ENCODE measurements at places on chromosomes 12 and 14.

- peak; percentile 48 for DNase-seq
Observed at GRCh38 chr12:118436986-118437385, 60.6 kb downstream of the SUDS3 start.

DNA sequence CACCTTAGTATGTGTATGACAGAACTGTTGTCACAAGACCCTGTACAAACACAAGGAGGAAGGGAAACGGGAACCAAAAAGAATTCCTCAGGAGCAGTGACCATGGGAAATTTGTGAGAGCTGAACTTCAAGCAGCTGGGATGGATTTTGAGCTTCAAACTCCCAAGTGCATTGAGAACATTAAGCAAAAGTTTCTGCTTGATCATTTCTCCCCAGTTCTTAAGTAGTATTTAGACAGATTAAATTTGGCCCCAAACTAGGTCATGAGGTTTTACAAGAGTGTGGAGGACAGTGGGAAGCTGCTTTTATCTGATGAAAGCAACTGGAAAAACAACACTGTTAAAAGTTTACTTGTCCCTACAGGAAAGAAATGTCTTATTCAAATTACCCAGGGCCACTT is 206.0 kb upstream of the DCN start:
- no peak for DNase-seq

DNA sequence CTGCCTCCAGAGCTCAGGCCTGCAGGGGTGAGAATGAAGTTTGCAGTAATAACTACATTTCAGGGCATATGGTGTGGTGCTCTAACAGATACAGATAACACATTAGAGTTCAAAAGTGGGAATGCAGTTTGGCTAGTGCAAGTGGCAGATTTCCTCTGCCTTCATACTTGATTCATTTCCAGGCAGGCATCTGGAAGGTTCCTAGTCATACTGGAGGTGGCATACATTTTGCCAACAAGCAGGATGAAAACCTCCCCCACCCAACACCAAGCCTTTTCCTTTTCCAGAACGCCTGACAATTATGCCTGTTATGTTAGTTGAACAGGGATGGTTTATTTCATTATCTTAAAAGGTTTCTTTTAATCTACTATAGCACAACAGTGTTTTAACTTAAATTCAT is 24.3 kb downstream of the VTI1B start:
- no peak for DNase-seq

DNA sequence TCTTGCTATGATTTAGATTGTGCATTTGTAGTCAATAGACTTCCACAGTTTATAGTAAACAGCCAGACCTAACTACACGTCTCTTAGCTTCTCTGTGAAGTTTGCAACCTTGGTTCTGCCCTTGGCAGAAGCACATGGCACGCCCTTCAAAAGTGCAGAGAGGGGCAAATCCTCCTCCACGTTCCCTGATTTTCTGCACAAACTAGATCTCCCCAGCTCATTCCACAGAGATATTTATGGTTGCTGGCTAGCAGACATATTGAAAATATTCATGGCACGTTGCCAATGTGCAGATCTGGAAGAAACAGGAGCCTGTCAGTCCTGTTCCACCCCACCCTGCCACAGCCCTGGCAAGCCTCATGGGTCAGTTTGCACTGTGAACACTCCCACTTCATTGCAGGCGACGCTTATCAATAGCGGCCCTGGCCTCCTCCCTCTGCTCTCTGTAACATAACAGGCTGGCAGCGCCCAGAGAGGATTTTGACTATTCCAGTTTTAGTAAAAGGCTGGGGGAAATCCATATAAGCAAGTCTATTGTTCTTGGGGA is 6.5 kb upstream of the LGALS3 start:
- no peak for DNase-seq

GRCh38 chr14:31043379-31043778 is 17.2 kb upstream of the STRN3 start:
- no peak for DNase-seq

- DNase-seq, result peak; percentile 3
Observed at GRCh38 chr12:91774434-91774921, 371.2 kb downstream of the BTG1 start.

DNA sequence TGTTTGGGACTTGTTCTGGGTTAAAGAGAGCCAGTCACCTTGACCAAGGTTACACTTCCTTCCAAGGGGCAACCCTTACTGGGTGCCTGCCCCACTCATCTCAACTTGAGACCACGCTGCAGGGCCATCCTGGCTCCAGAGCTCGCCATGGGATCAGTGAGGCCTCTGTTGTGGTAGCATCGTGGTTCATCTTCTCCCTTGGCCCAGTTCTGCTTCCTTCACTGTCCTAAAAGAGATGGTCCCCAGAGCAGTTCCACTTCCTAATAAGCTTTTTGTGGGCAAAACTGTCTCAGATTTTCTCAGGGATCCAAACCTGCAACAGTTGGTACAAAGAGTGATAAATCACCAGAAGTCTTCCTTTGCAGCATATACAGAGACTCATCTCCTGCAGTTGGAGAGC is 165.9 kb upstream of the TMEM260 start:
- DNase-seq, result no peak

DNA sequence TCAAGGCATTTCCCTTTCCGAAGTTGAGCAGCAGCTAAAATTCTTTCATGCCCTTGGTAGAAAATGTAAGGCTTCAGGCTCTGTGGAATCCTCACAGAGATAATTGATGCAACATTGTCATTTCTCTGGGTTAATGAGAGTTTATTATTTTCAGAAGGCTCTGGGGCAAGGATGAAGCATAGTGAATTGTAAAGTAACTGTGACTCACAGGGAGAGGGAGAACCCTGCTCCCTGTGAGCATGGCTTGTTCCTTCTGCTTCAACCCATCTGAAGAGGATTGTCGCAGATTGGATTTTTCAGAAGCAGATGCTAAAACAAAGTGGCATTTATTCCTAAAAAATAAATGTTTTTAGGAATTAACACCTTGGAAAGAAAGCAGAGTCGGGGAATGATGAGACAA is 41.2 kb downstream of the APOBEC1 start:
- DNase-seq, result no peak

- no peak for DNase-seq
Observed at GRCh38 chr12:28893365-28893764, 255.7 kb upstream of the FAR2 start.

GRCh38 chr14:81275305-81276072 is 54.7 kb upstream of the GTF2A1 start:
- no peak for DNase-seq

DNA sequence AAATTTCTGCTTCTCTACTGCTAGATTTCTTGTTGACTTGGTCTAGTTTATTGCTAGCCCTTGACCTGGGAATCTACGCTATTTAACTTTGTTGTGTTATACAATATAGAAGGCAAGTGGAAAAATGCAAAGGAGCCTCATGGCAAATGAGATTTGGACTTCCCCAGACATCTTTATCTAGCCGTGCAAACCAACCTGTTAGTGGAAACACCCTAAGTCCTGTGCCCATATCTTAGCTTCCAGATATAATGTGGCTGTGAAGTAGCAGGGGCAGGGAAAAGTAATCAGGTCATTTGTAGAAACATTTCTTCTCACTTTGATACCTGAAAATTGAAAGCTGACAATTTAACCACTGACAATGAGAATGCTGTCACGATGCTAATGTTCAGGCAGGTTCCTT is 90.7 kb upstream of the ATP2B1 start:
- DNase-seq, result no peak

DNA sequence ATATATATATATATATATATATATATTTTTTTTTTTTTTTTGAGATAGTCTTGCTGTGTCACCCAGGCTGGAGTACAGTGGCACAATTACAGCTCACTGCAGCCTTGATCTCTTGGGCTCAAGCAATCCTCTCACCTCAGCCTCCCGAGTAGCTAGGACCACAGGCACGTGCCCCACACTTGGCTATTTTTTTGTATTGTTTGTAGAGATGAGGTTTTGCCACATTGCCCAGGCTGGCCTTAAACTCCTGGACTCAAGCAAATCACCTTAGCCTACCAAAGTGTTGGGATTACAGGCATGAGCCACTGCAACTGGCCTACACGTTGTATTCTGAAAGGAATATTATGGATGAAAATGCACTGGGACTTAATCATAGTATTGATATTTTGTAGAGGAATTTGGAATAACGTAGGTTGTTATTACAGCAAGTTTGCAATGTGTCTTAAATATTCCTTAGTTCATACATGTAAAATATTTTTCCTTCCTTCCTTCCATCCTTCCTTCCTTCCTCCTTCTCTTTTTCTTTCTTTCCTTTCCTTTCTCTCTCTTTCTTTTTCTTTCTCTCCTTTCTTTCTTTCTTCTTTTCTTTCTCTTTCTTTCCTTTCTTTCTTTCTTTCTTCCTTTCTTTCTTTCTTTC is 862 bp downstream of the KLRB1 start:
- no peak for DNase-seq

GRCh38 chr12:11804130-11804529 is 154.7 kb downstream of the ETV6 start:
- DNase-seq, result no peak

- DNase-seq, result no peak
Observed at GRCh38 chr12:579420-580110, 83.7 kb downstream of the NINJ2 start.

GRCh38 chr14:23529016-23529415 is 22.5 kb downstream of the ZFHX2 start:
- no peak for DNase-seq

- DNase-seq, result no peak
Observed at GRCh38 chr14:64195199-64195598, 99.0 kb downstream of the ESR2 start.

DNA sequence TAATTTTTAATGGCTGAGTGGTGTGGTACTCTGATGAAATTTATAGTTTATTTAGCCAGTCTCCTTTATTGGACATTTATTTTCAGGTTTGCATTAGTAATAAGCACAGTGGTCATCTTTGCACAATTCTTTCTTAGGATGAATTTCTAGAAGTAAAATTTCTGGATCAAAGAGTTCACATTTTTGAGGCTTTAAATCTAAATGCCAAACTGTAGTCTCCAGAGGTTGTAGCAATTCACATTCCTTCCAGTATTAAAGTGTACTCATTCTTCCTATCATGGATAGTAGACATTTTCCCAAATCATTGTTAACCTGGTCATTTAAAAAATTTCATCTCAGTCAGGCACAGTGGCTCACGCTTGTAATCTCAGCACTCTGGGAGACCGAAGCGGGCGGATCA is 24.8 kb downstream of the SLC39A9 start:
- DNase-seq, result no peak

- DNase-seq, result no peak
Observed at GRCh38 chr14:25215607-25216006, 165.7 kb upstream of the STXBP6 start.

DNA sequence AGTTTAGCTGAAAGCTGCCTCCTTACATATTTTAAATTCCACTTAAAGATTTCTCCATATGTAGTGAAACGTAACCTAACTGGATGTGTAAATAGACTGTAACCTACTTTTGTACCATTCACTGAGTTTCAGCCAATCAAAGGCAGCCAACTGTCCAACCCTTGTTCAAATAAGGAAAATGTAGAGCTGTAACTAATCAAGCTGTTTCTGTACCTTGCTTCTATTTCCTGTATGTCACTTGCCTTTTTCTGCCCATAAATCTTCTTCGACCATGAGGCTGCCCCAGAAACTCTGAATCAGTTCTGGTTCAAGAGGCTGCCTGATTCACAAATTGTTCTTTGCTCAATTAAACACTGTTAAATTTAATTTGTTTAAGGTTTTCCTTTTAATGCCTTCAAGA is 6.3 kb downstream of the SLC7A8 start:
- DNase-seq, result no peak

GRCh38 chr12:58225203-58225877 is 284.0 kb downstream of the ATP23 start:
- DNase-seq, result no peak

DNA sequence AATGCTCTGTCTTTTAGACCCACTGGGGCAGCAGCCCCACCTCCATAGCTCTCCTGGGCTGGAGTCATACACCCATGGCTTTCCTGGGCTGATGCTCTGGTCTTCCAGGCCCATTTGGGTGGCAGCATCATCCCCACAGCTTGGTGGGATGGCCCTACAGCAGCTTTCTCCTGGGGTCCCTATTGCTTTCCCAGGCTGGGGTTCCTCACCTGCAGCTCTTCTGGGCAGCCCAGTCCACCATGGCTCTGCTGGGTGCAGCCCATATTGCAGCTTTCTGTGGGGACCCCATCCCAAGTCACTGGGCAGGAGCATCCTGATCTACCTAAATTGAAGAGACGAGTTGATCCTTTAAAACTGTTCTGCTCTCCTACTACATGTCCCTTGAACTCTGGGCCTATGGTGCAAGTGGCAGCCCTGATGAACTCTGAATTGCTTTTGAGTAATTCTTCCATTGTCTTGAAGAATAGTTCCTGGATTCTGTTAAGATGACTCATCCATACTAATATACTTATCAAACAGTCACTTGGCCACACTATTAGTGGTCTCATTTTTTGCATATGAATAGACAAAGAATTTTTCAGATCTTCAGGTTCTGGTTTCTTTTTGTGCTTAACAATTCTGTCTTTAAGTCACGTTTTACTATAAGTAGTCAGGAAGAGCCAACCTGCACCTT is 390.1 kb downstream of the DPF3 start:
- no peak for DNase-seq

DNA sequence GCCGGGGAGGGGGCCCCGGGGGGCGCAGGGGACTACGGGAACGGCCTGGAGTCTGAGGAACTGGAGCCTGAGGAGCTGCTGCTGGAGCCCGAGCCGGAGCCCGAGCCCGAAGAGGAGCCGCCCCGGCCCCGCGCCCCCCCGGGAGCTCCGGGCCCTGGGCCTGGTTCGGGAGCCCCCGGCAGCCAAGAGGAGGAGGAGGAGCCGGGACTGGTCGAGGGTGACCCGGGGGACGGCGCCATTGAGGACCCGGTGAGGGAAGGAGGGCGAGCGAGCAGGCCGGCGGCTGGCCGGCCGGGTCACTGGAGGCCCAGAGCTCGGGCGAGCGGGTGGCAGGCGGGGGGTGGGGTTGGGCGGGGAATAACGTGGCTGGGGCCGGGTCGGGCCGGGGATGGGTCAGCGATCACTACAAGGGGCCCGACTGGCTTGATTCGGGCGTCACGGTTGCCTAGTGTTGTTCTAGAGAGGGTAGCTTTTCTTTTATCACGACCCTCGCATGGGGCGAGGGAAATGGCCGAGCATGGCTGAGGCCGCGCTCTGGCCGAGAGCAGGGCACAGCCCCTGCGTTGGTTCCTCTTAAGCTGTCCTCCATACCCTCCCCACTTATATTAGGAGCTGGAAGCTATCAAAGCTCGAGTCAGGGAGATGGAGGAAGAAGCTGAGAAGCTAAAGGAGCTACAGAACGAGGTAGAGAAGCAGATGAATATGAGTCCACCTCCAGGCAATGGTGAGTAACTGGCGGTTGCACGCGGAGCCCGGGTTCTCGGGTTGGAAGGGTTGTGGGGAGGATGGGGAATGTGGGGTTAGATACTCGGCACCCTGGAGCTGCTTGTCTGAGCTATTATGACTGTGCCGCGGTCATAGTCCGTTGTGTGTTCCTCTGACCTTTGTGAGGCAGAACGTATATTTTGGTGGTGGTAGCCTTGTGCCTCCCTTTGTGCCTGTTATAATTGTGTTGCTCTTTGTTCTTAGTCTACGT is 603 bp downstream of the PABPN1 start:
- peak; percentile 15 for DNase-seq

All from HTR-8/SVneo (cell line).